ENCODE measurements at places on chromosomes 6 and 20.

DNA sequence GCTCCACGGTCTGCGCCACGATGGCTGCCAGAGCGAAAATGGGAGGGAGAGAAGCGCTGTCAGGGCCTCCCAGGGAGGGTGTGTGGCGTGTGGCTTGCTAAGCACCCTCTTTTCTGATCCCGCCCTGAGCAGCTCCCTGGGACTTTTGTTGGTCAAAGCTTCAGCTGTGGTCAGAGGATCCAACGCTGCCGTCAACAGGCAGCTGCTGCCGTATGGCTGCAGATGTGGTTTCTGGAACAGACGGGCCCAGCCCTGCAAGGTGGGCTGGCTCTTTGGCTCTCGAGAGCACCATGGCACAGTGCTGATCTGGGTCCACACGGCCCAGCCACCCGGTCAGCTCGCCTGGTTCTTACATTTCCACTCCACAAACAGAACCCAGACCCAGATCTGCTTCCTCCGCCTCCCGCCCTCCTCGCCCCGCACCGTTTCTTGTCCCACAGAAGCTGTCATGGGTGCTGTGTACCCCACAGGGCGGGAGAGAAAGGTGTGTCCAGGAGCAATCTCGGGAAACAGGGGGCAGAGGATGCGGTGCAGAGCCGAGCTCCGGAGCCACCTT lies 86.0 kb upstream of the BHLHE23 start:
- DNase-seq = peak; percentile 9

DNA sequence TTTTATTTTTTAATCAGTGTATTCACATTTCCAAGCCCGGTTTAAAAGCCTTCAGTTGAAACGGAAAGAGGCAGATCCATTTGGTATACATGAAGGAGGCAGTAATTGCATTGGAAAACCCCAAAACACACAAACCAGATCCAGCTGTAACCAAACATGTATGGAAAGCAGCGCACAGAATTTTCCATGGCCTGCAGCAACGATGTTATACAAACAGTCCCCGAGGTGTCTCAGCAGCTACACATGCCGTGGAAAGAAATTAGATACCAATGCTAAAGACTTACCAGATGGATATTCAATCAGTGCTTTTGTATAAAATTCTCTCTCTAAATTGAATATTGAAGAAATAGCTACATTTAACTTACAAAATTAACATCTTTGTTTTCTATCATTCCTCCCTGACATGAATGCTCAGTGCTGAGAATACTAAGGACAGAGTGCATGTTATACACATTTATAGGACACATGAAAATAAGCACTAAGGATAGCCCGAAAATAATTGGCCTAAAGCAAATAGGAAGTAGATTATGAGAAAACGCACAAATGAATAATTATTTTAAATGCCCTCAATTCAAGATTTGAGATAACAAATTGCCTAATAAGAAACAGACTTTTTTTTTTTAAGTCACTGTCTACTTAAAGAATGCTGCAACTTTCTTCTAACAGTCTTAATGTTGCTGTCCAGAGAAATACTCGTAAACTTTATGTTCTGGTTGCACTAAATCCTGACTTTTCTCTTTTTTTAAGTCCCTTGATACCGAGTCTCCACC lies 713.1 kb downstream of the HDGFL1 start:
- no peak for DNase-seq

- no peak for DNase-seq
Observed at GRCh38 chr20:60092729-60093128, 134.5 kb downstream of the CDH26 start.

DNA sequence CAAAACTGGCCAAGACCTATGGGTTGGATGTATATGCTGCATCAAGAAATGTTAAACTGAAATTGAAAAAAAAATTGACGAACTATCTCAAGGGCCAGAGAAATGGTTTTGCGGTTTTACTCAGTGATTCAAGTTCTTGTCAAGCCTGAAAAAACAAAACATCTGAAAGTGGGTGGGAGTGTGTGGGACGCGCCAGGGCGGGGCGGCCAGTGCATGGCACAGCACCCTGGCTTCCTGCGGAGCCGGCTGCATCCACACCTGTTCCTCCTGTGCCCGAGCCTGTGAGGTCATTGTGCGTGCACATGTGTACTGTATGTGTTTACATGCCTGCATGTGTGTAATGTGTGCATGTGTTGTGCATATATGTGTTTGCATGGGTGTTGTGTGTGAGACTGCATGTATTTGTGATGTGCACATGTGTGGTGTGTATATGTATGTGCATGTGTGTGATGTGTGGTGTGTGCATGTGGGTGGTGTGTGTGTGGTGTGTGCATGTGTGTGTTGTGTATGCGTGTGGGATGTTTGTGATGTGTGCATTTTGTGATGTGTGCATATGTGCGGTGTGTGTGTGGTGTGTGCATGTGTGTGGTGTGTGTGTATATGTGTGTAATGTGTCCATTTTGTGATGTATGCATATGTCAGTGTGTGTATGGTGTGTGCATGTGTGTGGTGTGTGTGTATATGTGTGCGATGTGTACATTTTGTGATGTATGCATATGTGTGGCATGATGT lies 59.8 kb downstream of the CDH4 start:
- DNase-seq = no peak

DNA sequence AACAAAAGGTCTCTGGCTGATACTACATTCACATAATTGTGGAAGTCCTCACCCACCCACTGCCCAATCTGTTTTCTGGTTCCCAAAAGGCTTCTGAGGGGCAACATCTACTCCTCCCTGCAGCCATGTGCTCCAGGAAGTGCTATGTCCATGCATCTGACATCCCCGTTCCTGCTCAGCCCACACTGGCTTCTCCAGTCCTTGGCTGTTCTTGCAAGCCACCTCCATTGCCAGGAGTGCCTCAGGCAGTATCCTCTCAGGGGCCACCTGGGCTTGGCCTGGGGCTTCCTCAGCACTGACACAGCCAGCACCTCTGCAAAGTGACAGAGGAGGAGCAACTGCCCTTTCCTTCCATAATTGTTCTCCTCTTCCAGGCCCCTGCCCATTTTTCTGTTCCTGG lies 18.3 kb downstream of the ARHGAP18 start:
- no peak for DNase-seq

DNA sequence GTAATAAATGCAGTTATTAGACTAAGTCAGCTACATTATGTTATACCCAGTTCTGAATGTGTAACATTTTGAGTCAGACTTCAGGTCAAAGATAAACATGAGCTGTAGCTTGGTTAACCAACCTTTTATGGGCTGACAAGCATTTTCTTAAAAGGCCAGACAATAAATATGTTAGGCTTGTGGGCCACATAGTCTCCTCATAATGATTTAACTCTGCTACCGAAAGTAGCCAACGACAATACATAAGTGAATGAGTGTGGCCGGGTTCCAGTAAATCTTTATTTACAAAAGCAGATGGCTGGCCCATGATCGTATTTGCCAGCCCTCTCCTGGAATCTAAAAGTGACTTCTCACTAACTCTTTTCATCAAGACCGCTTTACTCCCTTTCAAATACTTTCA lies 49.9 kb downstream of the ATG5 start:
- no peak for DNase-seq

DNA sequence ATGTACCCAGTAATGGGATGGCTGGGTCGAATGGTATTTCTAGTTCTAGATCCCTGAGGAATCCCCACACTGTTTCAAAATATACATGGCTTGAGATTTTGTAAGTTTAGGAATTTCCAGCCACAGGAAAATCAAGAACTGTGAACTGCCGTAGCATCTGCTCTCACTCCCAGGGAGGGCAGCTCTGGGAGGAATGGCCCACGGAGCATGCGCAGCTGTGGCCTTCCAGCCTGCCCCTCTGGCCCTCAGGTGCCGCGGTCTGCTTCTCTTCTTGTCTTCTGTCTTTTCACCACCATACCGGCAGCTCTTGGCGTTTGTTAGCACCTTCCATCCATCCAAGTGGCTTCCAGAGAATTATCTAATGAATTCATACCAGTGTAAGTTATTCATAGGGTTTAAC lies 19.9 kb upstream of the EXOC2 start:
- no peak for DNase-seq

- no peak for DNase-seq
Observed at GRCh38 chr6:158628542-158628941, 16.0 kb downstream of the DYNLT1 start.

DNA sequence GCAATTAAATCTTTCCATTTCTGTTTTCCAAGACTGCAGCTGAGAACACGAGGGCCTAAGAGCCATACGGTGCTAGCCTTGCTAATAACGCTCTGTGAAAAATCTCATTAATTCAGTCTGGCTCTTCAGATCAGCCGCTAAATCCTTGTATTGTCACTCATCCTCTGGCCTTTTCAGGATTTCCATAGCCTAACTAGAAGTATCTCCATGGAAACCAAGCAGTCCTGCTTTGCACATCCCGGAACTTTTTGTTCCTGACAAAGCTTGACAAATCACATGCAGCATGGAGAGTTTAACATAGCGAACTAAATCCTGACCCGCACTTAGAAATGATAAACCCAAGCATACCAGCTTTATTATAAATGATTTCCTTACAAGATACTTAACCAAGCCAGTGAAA lies 383.7 kb downstream of the CD83 start:
- no peak for DNase-seq

DNA sequence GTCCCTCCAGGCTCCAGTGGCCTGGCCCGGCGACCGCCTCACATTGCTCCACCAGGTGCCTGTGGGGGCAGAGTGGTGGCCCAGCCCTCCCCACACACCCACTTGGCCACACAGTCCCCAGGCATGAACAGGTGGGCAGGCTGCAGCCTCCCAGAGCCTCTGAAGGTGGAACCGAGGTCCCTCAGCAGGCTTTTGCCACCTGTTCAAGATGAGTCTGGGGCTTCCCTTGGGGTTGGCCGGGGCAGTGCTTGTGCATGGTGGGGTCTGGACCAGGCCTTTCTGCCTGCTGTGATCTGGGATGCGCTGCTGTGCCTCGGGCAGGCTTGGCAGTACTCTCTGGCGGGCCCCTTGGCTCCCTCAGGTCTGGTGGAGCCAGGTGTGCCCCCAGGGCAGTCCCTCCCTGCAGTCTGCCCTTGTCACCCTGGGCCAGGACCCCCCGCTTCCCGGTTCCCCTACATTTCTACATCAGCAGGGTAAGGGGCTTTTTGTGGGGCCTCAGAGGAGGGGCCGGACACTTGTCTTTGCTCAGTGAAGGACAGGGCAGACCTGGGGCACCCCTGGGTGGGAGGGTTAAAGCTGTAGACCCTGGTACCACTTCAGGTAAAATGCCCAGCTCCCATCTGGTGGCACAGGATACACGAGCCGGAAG lies 2.7 kb upstream of the COL9A3 start:
- no peak for DNase-seq

DNA sequence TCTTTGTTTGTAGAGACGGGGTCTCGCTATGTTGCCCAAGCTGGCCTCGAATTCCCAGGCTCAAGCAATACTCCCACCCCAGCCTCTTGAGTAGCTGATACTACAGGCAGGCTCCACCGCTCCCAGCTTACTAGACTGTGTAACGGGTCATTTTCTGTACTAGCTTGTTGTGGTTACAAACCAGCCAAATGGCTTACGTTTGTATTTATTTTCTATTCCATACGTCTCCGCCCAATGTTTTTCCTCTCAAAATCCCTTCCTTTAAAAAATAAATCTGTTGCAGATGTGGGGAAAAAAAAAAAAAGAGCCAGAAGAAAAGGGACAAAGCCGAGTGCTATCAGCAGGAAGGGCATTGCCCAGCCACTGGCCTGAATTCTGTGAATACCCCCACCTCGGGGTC lies 41.6 kb downstream of the PRND start:
- no peak for DNase-seq

DNA sequence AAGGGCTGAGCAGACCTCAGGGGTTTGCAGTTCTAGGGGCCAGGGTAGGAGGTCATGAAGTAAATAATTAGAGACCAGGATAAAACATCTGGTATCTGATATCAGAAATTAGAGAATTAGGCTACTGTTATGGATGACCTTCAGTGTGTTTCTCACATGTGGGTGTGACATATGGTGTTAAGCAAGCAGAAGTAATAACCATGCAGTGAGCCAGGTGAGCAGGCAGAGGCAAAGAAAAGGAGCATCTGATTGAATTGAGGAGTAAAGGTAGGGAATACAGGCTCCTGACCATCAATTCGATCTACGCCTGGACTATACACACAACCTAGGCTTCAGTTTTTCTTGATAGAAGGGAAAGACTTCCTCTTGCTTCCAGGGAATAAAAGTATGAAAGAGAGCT lies 34.7 kb upstream of the MAP3K7 start:
- DNase-seq = no peak

GRCh38 chr6:113381959-113382358 lies 475.2 kb upstream of the MARCKS start:
- DNase-seq = no peak

- no peak for DNase-seq
Observed at GRCh38 chr6:158457616-158458278, 102.1 kb upstream of the TMEM181 start.

- no peak for DNase-seq
Observed at GRCh38 chr6:9523462-9523861, 891.4 kb downstream of the TFAP2A start.

DNA sequence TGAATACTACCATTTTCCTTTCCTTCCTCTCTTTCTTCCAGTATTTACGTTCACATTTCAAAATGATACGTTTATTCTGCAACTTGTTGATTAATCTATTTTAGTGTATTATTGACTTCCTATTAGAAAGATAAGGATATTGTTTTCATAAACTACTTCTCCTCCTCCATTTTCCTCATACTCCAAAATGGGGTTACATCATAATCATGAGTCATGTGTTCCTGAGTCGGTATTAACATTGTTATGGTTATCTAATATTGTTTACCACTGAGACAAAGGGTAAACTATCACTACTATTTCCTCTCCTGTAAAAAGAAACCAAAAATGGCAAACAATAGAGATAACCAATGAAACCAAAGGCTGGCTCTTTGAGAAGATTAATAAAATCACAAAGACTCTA lies 126.5 kb upstream of the CDYL start:
- DNase-seq = no peak

DNA sequence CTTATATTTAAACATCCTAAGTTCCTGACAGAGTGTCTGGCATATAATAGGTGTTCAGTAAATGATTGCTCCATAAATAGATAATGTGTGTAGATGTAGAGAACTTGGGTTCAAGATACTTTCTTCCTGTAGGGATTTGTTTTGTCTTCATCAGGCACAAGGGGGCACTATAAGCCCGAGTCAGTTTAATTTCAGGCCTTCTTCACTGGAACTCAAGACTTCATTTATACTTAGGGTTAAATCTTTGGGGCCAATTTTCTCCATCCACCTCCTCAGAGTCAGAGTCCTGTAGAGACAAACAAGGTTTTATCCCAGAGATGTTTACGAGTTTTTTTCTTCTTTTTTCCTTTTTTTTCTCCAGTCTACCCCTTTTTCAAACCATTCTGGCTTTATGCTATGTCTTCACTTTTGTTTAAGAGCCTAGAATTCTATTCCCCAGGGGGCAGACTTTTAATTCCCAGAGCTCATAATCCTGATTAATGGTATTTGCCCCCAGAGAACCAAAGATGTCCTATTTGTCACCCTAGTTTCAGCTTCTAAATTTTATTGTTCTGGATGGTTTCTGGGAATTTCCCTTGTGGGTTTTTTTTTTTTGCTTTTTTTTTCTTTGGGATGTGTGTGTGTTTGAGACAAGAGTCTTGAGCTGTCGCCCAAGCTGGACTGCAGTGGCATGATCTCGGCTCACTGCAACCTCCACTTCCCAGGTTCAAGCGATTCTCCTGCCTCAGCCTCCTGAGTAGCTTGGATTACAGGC lies 88.4 kb downstream of the HFE start:
- DNase-seq = peak; percentile 51

- DNase-seq = no peak
Observed at GRCh38 chr20:34271956-34272355, 30.7 kb downstream of the ASIP start.
